Stimulated activated CD8-positive, alpha-beta memory T cell treated with anti-CD3 and anti-CD28 coated beads, Interleukin-7, amount 100 ng/mL, for 1 hour (primary cell): ENCODE measurements at places on chromosomes 3 and 15.

- no peak for DNase-seq
These were observed 42.7 kb upstream of the B3GNT5 start for GRCh38 chr3:183210341-183210740.

DNA sequence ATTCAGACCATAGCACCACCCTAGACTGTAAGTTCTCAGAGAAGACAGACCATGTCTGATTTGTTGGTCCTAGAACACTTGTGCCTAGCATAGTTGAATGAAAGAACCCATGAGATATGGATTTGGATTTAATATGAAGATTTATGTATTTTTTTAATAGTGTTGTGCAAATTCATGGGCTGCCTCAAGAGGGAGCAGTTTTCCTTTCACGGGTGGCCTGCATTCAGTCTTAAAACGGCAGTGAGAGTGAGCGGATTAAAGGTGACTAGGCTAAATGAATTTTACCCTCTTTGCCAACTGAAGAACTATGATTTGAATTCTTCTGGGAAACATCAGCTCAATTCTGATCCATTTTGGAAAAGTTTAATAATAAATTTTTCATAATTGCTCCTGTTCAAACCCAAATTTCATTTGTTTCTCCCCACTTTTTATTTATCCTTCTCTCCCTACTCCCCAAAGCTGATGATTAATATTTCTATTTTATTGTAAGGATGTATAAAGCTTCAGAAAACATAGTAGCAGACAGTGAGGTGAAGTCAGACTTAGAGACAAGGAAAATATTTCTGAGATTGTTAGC lies 67.3 kb downstream of the MORC1 start:
- DNase-seq: no peak

GRCh38 chr15:36218991-36219390 lies 360.4 kb upstream of the CDIN1 start:
- no peak for DNase-seq

- no peak for DNase-seq
These were observed 504.0 kb downstream of the UNC13C start for GRCh38 chr15:54482251-54482650.

DNA sequence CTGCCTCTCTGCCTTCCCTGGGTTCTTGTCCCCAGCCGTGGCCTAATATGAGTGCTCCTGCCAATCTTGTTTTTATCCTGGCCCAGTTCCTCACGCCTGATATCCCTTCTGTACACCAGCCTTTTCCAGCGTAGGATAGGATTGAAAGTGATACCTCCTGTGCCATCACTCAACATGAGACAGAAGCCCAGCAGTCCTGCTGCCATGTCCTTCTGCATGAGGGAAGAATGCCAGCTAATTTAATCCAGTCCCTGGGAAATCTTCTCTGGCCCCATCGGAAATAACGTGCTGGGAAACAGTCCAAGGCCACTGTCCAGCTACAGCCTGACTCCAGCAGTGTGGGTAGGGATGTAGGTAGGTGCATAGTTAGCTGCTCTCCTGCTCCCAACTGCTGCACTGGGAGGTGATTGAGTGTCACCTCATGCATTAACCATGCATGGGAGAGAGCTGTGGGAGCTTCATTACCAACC lies 92.0 kb upstream of the TPM1 start:
- DNase-seq: no peak
